Activated T-helper 1 cell treated with anti-CD3 and anti-CD28 coated beads, Interleukin-12 subunit alpha, Interleukin-12 subunit beta, Interleukin-2, Interleukin-4 antibody, amounts not matched to agents 30 ng/mL and 10 ng/mL and 1 ng/mL, durations not matched to agents 14 hours and 24 hours and 36 hours (primary cell): ENCODE measurements at places on chromosomes 7 and 10.

GRCh38 chr7:83947260-83947659, 247.3 kb downstream of the SEMA3A start:
- no peak overlapping the region for H3K27ac ChIP-seq
- no peak overlapping the region for H3K4me3 ChIP-seq
- no peaks in the 10 kb centered on the region for H3K36me3 ChIP-seq
- DNase-seq: no peak
- peaks cover 2% of the 10 kb centered on the region for H3K27me3 ChIP-seq
- H3K4me1 ChIP-seq: no peaks in the 10 kb centered on the region

DNA sequence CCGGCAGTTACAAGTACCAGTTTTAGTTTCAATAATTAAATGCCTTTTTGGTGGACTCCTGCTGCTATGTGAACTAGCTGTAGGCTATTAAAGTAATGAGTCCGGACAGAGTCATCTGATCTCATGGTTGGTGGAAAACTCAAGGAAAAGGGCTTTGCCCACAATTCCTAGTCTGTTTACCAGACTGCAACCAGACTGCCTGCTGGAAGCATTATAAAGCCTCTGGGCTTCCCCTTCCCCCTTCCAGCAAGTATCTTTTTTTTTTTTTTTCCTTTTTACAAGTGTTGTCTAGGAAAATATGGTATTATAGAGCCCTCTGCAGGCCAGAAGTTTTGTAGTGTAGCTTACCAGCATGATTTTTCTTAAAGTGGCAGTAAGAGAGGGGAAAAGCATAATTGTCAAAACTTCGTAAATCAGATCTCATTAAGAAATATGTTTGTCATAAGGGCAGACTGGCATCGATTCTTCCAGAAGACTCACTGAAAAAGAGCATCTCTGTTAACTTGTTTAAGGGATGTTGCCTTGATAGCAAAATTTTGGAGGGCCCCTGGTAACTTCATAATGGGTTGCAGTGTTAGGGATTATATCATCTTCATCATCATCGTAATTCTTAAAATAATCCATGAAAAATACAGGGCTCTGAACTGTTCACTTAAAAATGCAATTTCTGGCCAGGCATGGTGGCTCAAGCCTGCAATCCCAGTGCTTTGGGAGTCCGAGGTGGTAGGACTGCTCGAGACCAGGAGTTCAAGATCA, 181.3 kb downstream of the TAX1BP1 start:
- no peaks in the 10 kb centered on the region for H3K36me3 ChIP-seq
- H3K4me3 ChIP-seq: no peak overlapping the region
- DNase-seq: no peak

- no peak overlapping the region for H3K27ac ChIP-seq
- H3K27me3 ChIP-seq: peaks cover 1% of the 10 kb centered on the region
- no peak overlapping the region for H3K4me3 ChIP-seq
- no peaks in the 10 kb centered on the region for H3K36me3 ChIP-seq
- H3K4me1 ChIP-seq: peaks cover 22% of the 10 kb centered on the region
- DNase-seq: no peak
Observed at GRCh38 chr7:30799976-30800661, 28.9 kb downstream of the MINDY4 start.

GRCh38 chr10:132434405-132435005, 37.5 kb downstream of the PWWP2B start:
- peaks cover 8% of the 10 kb centered on the region for H3K4me1 ChIP-seq
- H3K36me3 ChIP-seq: no peaks in the 10 kb centered on the region
- peak overlapping the region; percentile 48 for H3K27ac ChIP-seq

- no peak overlapping the region for H3K27ac ChIP-seq
- no peaks in the 10 kb centered on the region for H3K36me3 ChIP-seq
- H3K4me1 ChIP-seq: no peaks in the 10 kb centered on the region
- DNase-seq: no peak
Observed at GRCh38 chr7:71937840-71938371, 474.2 kb downstream of the CALN1 start.

DNA sequence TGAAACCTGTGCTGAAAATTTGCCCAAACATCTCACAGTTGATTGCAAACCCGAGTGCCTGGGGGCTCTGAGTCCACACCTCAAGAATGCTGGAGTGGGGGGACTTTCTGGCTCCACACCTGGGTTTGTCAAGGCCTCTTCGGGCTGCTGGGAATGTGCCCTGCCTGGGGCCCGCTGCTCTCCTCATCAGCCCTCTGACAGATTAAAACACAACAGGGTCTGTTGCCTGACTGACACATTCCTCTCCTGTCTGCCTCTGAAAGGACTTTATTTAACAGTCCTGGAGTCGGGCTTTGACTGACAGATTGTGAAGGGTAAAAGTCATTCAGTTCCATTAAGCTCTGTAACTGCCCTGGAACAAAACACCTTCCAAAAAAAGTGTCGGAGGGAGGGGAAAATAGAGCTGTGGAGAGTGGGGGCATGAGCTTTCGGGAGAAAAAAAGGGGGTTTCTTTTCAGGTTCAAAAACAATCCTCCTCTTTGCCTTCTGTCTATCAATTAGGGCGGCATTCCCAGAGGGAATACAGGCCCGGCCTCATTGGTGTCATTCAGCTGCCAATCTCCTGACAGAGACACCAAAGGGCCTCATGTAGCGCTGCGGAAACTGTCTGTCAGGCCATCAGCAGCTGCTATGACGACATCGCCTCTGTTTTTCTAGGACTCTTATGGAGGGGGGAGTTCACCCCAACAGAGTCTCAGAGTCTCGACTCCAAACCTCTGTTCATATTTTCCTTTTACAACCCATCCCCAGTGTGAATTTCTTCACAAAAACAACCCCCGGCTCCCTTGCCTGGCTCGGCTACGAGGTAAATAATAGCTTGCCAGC, 398.8 kb upstream of the NFE2L3 start:
- H3K4me1 ChIP-seq: no peaks in the 10 kb centered on the region
- H3K36me3 ChIP-seq: no peaks in the 10 kb centered on the region
- DNase-seq: no peak
- H3K4me3 ChIP-seq: no peak overlapping the region
- H3K27me3 ChIP-seq: peaks cover 15% of the 10 kb centered on the region
- no peak overlapping the region for H3K27ac ChIP-seq

DNA sequence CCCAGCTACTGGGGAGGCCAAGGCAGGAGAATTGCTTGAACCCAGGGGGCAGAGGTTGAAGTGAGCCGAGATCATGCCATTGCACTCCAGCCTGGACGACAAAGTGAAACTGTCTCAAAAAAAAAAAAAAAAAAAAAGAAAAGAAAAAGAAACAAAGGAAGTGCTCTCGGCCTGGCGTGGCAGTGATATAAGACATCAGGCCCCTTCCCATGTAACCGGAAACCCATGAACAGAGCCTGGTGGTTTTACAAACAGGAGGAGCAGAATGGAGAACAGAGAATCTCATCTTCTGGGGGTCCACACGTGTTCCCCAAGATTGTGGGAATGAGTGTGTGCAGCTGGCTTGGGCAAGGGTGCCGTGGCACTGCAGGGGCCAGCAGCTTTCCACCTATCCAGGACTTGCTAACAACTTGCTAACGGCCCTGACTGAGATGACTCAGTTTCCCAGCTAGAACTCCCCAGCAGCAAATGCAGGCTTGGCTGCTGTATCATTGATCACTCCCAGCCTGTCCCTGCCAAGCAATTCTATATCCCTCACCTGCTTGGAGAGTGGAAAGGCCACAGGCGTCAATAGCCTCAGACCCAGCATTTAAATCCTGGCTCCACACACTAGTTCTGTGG, 103.0 kb downstream of the COL26A1 start:
- peak overlapping the region; percentile 19 for H3K4me3 ChIP-seq
- no peak for DNase-seq
- no peaks in the 10 kb centered on the region for H3K36me3 ChIP-seq
- H3K27ac ChIP-seq: peak overlapping the region; percentile 52
- peaks cover 9% of the 10 kb centered on the region for H3K27me3 ChIP-seq

DNA sequence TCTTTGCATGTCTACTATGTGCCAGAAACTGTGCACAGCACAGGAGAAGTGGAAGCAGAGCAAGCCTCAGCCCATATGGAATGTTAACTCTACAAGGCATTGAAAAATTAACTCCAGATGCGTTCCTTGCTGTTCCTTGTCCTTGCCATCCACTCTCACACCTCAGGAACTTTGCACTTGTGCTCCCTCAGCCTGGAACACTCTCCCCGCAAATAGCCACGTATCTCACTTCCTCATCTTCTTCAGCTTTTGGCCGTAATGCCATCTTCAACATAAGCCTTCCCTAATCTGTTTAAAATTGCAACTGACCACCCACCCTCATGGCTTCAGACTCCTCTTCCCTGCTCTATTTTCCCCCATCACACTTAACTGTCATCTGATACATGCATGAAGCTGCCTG, 83.2 kb upstream of the CAPZA2 start:
- DNase-seq: no peak
- H3K27ac ChIP-seq: no peak overlapping the region
- no peaks in the 10 kb centered on the region for H3K27me3 ChIP-seq
- H3K36me3 ChIP-seq: no peaks in the 10 kb centered on the region

DNA sequence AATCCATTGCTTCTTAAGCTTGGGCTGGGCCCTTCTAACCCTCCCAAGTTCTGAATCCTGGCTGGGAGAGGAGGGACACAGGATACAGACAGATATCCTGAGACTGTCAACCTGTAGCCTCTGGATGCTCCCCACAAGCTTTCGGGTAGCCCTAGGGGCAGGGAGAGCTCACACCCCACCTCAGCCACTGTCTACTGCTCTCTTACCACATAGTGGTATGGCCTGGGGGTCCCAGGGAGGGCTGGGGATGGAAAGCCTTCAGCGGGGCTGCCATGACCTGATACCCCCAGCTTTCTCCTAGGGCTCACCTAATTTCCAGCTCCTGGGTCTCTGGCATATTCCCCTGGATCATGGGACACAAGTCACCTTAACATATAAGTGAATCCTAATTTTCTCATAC, 25.1 kb downstream of the CRHR2 start:
- no peaks in the 10 kb centered on the region for H3K4me1 ChIP-seq
- no peak for DNase-seq
- peaks cover 2% of the 10 kb centered on the region for H3K27me3 ChIP-seq
- H3K4me3 ChIP-seq: no peak overlapping the region

DNA sequence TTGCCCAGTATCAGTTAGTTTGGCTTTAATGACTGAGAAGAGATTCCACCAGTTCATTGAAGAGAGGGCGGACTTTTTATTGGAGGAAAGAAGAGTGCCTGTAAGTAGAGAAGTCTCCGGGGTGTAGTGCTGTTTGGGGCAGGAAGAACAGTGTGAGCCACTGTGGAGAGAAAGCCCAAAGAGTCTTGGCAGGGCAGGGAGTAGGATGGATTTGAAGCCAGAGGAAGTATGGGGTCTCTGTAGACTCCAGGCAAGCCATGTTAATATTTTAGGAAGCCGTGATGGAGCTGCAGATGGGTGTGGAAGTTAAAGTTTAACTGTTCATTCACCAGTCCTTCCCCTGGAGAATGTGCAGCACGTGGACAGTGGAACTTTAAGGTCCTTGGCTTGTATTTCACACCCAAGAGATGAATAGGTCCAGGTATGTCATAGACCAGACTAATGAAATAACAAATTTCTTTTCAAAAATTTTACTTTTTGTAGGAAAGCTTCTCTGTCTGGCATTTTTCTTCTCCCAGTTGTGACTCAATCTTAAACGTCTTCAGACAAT, 54.1 kb downstream of the TCF7L2 start:
- peaks cover 22% of the 10 kb centered on the region for H3K4me1 ChIP-seq
- H3K27ac ChIP-seq: no peak overlapping the region
- H3K36me3 ChIP-seq: no peaks in the 10 kb centered on the region
- DNase-seq: no peak

GRCh38 chr7:55508221-55509011, 63.9 kb downstream of the VOPP1 start:
- peaks cover 75% of the 10 kb centered on the region for H3K4me1 ChIP-seq
- no peak for DNase-seq
- H3K4me3 ChIP-seq: no peak overlapping the region
- no peaks in the 10 kb centered on the region for H3K27me3 ChIP-seq
- H3K27ac ChIP-seq: peak overlapping the region; percentile 37

- no peak for DNase-seq
- no peak overlapping the region for H3K27ac ChIP-seq
- H3K4me1 ChIP-seq: peaks cover 11% of the 10 kb centered on the region
Observed at GRCh38 chr7:150938566-150938965, 39.6 kb downstream of the KCNH2 start.

DNA sequence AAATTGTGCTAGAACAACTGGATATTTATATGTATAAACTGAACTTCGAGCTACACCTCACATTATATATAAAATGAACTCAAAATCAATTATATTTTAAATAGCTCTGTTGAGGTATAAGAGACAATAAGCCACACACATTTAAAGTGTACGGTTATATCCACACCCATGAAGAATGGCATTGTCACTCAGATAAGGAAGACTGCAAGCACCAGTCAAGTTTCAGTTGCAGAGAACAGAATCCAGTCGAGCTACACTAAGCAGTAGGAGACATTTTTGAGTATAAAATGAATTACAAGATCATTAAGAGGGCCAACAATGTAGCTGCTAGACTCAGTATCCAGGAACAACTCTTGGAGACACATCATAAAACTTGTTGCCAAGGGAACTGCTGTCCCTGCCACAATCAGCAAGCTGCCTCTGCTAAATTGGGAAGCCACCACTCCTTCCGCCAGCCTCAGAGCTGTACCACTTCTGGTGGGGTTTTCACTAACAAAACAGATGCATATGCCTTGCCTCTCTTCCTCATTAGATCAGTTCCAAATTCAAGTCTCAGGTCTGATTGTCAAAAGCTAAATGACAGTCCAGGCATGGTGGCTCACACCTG, 19.6 kb upstream of the GPNMB start:
- no peak for DNase-seq
- no peaks in the 10 kb centered on the region for H3K36me3 ChIP-seq
- no peak overlapping the region for H3K27ac ChIP-seq
- peaks cover 7% of the 10 kb centered on the region for H3K27me3 ChIP-seq
- no peak overlapping the region for H3K4me3 ChIP-seq

DNA sequence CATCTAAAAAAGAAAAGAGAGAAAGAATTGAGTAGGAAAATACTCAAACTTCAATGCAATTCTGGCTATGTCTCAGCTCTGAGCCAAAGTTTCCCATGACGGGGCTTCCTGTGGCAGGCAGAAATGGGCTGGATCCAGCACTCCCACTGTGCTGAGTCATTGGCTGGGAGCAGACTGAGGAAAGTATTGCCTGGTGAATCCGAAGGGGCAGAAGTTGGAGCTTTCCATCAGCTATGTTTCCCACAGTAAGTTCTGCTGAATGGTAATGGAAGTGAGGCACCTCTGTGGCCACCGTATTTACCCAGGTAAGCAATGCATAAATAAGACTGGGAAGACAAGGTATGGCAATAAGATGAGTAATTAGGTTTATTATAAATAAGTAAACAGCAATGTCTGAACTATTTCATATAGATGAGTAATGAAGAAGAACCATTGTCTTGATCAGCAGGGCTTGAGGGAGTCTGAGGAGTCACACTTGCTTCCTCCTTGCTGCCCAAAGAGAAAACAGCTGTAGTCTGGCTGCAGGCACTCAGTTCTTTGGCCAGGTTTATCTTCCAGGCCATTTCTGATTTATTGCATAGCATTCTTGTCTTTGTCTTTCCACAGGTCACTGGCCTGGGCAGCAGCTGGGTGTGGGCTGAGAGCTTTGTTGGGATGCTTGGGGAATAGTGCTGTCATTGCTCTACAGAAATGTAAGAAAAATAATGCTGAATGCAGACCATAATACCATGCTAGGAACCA, 255.3 kb downstream of the DNAJB9 start:
- no peak overlapping the region for H3K27ac ChIP-seq
- H3K27me3 ChIP-seq: no peaks in the 10 kb centered on the region
- H3K4me1 ChIP-seq: no peaks in the 10 kb centered on the region
- no peaks in the 10 kb centered on the region for H3K36me3 ChIP-seq

- H3K36me3 ChIP-seq: peaks cover 36% of the 10 kb centered on the region
- DNase-seq: peak; percentile 88
- peak within 1 kb of the TSS; percentile 99 for H3K27ac ChIP-seq
- peaks cover 72% of the 10 kb centered on the region for H3K4me1 ChIP-seq
- H3K27me3 ChIP-seq: no peaks in the 10 kb centered on the region
- H3K4me3 ChIP-seq: peak within 1 kb of the TSS; percentile 100
Observed at GRCh38 chr10:100346765-100347567, at the start of gene SCD. Gene SCD, plus strand, starts transcription at chr10:100347233. Its CDS starts 272 bp downstream, at chr10:100347505.
